CD4-positive, alpha-beta T cell treated with Interleukin-4 for 1 hour (primary cell): ENCODE measurements at places on chromosomes 5 and 9.

DNA sequence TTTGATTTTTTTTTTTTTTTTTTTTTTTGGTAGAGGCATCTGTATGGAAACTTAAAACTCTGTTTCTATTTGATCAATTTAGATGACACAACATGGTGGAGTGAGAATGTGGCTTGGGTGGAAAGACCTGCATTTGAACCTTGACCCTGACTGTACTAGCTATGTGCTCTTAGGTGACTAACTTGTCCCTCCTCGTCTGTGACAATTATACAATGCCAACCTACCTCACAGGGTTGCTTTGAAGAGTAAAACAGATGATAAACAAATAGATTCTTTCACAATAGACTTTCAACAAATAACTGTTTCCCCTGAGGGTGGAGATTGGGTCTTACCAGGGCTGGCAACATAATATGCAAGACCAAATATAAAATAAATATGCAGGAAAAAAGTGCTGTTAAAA lies 109.3 kb downstream of the CRB2 start:
- DNase-seq: no peak

DNA sequence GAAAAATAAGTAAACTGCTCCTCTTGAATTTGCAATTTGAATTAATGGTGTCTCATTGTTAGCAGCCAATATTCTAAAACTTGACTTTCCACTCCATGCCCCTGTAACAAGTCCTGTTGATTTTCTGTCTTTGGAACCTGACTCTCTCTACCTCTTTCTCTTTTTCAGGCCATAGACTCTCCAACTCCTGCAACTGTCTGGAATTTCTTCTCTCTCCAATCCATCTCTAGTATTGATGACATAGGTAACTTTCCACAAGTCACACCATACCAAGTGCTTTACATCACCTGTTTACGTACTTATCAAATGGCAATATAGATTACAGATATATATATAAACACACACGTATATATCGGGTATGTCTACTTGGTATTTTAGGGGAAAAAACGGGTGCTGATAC lies 923 bp downstream of the C5orf34 start:
- DNase-seq: no peak

DNA sequence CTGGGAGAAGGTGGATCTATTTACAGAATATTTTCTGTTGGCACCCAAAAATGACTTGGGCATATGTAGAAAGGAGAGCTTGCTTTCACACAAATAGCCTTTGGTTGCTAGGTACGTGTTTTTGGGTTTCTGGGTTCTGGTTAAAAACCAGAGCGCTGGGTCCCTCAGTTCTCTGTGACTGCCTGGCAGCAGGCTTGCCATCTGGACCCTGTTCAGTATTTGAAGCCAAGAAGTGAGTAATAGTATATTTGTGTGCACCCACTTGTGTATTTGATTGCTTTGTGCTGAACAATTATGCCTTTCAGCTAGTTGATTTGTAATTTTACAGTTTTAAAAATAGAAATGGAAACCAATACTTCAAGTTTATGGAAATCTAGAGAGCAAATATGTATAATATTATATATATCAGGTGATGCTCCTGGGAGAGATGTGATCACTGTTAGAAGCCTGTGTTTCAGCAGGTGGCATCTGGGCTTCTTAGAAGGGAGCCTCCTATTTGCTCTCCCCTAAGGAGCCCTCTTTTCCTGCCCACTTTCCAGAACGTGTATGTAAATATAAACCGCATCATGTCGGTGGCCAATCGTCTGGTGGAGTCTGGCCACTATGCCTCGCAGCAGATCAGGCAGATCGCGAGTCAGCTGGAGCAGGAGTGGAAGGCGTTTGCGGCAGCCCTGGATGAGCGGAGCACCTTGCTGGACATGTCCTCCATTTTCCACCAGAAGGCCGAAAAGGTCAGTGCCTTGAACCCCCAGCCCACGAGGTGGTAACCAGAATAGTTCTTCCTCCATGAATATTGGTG lies 153.6 kb downstream of the TRIO start:
- no peak for DNase-seq

DNA sequence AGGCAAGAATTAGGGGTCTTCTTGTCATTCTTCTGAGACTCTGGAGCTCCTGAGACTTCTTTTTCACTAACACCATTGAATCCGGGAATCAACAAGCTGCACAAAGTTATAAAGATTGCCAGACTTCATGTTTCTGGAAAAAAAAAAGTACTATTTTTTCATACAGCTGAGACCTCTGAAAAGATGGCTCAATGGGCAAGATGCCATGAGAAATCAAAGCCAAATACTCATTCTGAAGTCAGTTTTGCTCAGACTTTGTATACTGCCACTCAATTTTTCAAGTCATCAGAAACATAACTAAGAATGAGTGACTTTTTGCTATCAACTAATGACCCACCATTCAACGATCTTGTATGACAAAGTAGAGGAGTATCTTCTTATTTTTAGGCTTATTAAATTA lies 512.0 kb downstream of the RAB3C start:
- no peak for DNase-seq

- no peak for DNase-seq
Observed at GRCh38 chr5:110478895-110479294, 247.6 kb downstream of the TMEM232 start.

- DNase-seq: no peak
Observed at GRCh38 chr9:130780865-130781504, 54.1 kb upstream of the ABL1 start.

DNA sequence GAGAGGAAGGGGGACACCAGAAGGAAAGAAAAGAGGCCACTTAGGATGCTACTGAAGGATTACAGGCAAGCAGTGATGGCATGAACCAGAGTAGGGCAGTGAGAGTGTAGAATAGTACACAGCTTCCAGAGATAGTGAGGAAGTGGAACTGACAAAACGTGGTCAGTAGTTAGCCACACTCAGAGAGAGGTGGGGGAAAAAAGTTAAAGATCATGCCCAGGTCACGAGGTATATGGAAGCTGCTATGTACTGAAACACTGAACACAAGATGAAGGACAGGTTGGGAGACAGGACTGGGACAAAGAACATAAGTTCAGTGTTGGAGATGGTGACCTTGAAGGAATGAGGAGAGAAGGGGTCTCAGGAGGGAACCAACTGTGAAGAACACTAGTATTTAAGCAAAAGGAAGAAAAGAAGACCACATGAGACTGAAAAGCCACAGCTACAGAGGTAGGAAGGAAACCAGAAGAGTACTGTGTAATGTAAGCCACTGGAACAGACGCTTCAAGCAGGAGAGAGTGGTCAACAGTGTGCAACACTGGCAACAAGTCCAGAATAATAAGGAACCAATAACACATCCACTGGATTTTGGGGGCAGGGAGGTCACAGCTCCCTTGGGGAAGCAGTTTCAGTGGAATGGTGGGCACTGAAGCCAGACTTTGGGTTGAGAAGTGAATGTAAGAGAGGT lies 45.5 kb downstream of the ELL2 start:
- DNase-seq: no peak

- DNase-seq: no peak
Observed at GRCh38 chr5:77882670-77883257, 106.6 kb upstream of the TBCA start.

DNA sequence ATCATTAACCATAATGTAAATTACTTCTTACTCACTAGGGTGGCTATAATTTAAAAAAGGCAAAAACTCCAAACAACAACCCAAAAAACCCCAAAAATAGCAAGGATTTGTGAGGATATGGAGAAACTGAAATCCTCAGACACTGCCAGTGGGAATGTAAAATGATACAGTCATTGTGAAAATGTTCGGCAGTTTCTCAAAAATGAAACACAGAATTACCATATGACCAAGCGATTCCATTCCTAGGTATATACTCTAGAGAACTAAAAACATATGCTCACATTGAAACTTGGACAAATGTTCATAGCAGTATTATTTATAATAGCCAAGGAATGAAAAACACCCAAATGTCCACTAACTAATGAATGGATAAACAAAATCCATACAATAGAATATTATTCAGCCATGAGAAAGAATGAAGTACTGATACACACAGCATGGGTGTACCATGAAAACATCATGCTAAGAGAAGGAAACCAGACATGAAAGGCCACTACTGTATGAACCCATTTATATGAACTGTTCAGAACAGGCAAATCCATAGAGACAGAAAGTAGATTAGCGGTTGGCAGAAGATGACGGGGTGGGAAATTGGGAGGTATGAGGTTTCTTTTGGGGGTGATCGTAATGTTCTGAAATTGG lies 119.1 kb downstream of the MAPKAP1 start:
- no peak for DNase-seq
